Activated CD4-positive, alpha-beta T cell treated with anti-CD3 and anti-CD28 coated beads, Interleukin-2, amount 50 U/mL, for 16 hours (primary cell): ENCODE measurements at places on chromosomes 7 and 10.
A peak's percentile ranks its signal among the peaks of the same experiment; 100 is the strongest.

DNA sequence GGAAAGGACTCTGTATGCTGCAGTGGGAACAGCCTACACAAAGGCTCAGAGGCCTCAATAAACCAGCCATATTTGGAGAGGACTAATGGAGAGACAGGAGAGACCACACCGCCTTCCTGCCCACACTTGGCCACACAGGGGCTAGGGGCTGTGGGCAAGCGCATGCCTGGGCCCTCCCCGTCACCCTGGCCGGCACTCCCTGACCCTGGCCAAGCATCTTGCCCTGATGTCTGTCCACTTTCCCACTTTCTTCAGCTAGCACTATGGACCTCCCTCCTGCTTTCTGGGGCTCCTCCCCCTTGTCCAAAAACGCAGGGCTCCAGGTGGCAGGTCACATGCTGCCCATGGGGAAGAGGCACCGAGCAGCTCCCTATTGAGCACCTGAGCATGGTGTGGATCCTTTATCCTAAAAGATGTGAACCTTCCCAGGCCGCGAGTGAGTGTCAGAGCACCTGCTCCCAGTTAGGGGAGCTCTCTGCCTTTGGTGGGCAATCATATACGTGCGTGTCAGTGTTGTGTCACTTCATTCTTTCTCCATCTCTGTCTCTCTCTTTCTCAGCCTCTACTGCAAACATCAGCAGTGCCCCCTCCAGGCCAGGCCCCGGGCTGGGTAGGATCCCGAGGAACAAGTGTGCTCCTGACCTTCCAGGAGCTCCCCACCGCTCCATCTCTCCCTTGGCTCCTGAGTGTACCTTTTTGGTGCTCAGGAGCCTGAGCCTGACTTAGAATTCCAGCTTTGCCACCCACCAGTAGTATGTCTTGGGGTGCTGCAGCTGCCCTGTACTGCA is 74.0 kb downstream of the ZMIZ1 start:
- DNase-seq: no peak

DNA sequence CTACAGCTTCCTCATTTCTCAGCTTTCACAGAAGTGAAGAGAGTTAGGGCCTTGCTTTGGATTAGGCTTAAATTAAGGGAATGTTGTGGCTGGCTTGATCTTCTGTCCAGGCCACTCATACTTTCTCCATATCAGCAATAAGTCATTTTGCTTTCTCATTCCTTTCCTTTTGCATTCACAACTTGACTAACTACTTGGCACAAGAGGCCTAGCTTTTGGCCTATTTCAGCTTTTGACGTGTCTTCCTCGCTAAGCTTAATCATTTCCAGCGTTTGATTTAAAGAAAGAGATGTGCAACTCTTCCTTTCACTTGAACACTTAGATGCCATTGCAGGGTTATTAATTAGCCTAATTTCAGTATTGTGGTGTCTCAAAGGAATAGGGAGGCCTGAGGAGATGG is 712.0 kb downstream of the INHBA start:
- no peak for DNase-seq

GRCh38 chr7:83649701-83650100 is 762 bp upstream of the SEMA3E start:
- no peak for DNase-seq

- no peak for DNase-seq
These were observed 9.2 kb downstream of the GLCCI1 start for GRCh38 chr7:7977774-7978173.

DNA sequence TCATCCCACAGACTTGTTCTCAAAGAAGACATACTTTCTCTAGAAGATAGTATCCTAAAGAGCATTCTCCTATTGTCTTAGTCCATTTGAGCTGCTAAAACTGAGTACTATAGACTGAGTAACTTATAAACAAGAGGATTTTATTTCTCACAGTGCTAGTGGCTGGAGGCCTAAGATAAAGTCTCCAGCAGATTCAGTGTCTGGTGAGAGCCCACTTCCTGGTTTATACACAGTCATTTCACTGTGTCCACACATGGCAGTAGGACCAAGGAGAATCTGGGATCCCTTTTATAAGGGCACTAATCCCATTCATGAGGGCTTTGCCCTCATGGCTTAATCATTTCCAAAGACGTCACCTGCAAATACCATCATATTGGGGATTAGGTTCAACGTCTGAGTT is 68.7 kb downstream of the LRRC17 start:
- DNase-seq: no peak

DNA sequence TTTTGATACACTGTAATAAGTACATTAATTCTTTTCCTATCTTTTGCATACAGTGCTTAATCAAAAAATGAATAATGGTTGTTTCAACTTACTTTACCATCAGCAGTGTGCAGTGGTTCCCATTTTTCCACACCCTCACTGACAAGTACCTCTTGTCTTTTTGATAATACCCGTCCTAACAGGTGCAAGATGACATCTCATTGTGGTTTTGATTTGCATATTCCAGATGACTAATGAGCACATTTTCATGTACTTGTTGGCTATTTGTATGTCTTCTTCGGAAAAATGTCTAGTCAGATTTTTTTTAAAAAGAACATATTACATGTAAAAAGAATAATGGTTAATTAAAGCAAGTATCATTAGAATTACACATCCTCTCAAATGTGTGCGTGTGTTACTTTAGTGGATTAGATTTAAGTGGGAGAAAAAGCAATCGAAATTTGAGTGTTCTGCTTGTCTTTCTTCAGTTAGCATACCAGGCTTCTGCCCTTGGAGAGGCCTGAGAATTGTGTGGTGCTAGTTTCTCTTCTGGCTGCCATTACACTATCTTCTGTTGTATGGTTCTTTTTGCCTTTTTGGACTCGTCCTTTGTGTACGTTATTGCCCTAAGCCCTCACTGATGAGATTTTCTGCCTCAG is 291.2 kb downstream of the AUTS2 start:
- peak; percentile 3 for DNase-seq

GRCh38 chr7:29866490-29866930 is 60.2 kb downstream of the WIPF3 start:
- DNase-seq: no peak

DNA sequence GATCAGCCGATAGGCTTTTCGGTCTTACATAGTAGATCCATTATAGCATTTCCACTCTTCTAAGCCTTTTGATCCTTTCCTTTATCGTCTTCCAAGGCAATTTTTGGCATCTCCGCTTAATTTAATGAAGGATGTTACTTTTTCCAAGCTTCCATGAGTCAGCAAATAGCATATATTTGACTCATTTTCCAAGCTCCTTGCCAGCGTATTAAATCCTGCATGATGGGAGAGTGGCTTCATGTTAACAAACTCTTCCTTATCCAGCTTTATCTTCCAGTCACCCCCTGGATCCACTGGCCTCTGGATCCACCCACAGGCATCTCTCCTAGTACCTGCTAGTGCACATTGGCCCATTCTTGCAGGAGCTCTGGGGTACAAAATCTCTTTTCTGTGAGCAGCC is 13.0 kb downstream of the OR9A2 start:
- DNase-seq: no peak

GRCh38 chr7:39321909-39322498 is 244.2 kb upstream of the YAE1 start:
- no peak for DNase-seq

GRCh38 chr7:40199076-40199802 is 64.4 kb downstream of the SUGCT start:
- no peak for DNase-seq

DNA sequence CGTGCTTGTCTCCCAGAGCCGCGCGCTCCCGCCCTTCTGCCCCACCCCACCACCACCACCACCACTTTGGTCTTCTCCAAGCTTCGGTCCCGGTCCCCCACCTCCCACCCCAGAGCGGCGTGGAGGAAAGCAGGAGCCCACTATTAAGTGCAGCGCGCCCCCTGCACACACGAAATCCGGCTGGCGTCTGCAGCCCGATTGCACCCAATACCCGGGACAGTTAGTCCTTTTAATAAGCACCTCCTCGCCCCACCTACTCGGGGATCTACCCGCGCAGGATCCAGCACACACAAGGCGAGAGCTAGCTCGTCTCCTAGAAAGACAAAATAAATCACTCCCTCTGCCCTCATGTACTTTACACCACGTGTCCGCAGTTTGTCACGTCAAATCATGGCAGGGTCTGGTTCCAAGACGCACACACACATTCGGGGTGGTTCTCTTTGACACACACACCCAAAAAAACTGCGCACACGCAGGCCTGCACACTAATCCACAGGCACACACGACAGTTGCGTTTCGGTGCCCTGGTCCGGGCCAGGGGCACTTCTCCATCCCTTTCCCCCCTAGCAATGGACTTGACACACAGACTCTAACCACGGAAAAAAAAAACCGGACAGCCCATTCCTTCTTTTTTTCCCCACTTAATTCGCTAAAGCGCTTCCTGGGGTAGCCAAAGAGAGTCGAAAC is 1.6 kb downstream of the SFMBT2 start:
- peak; percentile 72 for DNase-seq

GRCh38 chr7:11698384-11698871 is 133.6 kb downstream of the THSD7A start:
- DNase-seq: no peak

DNA sequence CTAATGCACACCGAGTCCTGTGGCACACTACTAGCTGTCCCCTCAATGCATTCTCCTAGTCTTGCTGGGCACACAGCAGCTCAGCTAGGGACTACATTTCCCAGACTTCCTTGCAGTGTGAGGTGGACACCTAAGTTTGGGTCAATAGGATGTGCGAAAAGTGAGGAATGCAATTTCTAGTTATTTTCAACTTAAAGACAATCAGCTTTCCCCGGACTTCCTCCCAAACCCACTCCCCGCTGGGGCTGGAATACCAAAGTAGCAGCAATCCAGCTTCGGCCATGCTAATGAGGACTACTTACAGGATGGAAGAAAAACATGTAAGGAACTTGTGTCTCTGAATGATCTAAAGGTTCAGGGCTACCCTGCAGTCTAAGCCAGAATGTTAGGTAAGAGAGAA is 286.4 kb upstream of the LRRN3 start:
- no peak for DNase-seq

DNA sequence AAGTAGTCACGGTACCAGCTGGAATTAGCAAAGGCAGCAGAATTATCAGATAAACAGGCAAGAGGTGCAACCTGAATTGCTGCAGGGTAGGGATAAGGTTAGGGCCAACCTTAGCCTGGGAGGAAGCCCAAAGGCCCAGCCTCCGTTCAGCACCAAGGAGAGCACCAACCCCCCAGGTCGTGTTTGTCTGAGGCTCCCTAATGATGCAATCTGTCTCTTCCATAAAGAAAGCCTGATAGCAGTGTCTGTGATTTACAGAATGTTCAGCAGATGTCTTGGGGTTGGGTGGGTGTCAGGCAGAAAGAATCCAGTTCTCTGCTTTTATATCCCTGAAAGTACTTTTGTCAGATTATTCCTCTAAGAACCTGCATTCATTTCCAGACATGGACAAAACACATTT is 328.4 kb upstream of the AOAH start:
- no peak for DNase-seq

DNA sequence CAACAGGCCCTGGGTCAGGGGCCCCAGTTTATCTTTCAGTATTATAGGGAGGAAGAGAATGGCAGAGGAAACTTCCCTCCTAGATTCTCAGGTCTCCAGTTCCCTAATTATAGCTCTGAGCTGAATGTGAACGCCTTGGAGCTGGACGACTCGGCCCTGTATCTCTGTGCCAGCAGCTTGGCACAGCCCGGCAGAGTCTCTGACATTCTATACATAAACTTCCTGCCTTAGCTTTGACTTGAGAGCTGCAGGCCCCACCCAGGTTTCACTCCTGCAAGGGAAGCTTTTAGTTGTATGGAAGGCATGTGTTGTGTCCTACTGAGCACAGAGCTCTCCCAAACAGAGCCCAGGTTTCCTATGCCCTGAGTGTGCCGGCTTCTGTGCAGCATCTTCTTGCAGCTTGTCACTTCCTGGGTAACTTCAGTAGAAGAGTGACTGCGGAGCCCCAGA is 205.6 kb upstream of the PRSS58 start:
- no peak for DNase-seq

- DNase-seq: no peak
These were observed 42.4 kb downstream of the CCNY start for GRCh38 chr10:35378541-35379210.

- DNase-seq: no peak
These were observed 86.1 kb downstream of the LHPP start for GRCh38 chr10:124547647-124548168.

DNA sequence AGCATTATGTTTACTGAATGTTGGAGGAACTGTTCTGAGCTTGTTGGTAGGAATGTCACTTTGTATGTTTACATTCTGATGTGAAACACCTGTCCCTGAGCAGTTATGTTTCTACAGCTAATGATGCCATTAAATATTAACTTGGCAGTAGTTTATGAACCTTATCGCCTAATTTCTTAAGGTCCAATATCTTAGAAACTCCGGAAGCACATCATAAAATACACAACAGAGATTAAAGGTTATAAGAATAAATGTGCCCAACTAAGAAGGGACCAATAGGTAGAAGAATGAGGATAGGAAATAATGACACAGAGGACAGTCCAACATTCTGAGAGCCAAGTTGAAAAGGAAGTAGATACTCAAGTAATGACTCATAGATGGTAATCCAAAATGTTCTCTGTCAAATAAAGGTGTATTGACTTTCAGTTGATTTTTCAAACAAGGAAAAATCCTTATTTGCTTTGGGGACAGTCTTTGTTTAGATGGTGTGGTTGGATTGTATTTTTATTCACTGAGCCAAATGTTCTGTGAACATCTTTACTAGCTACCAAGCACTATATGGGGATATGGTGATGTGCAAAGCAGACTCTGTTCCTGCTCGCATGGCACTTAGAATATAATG is 31.9 kb downstream of the LCOR start:
- peak; percentile 47 for DNase-seq

DNA sequence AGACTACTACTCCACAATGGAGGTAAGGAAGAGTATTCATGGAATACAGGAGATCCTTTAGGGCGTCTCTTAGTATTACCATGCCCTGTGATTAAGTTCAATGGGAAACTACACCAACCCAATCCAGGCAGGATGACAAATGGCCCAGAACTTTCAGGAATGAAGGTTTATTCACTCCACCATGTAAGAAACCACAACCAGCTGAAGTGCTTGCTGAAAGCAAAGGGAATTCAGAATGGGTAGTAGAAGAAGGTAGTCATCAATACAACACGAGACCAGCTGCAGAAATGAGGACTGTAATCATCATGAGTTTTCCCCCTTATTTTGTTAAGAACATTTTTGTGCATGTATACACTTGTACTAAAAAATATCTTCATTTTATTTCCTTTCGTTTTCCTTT is 76.6 kb downstream of the GPR37 start:
- no peak for DNase-seq

DNA sequence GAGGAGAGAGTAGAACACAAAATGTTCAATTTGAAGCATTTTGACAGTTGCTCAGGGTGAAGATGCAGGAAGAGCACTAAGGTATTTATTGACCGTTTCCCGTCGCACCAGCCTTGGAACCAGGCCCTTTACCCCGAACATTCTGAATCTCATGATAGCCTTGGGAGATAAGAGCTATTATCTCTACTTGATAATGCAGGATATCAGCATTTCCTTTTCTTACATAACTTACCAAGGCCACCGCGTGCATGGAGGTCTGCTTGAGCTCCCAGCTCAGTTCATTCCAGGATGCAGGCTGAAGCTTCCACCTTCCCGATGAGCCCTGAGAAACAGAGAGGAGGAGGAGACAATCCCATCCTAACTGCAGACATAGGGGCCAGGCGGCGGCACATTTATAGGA is 324.2 kb upstream of the COBL start:
- DNase-seq: no peak
